Testis (tissue), 5 donors: ENCODE measurements at places on chromosomes 3 and 15. TPM values are rescaled to one million over a fixed set of nuclear protein-coding genes. Genes with fewer than 3 reads are reported as not detected.
A peak's percentile ranks its signal among the peaks of the same experiment; 100 is the strongest.

GRCh38 chr3:12369598-12369997 is 80.7 kb downstream of the PPARG start:
- DNase-seq, result no peak

GRCh38 chr3:185825639-185826481 is 1.0 kb upstream of the IGF2BP2 start:
- DNase-seq, result peak; percentile 24

DNA sequence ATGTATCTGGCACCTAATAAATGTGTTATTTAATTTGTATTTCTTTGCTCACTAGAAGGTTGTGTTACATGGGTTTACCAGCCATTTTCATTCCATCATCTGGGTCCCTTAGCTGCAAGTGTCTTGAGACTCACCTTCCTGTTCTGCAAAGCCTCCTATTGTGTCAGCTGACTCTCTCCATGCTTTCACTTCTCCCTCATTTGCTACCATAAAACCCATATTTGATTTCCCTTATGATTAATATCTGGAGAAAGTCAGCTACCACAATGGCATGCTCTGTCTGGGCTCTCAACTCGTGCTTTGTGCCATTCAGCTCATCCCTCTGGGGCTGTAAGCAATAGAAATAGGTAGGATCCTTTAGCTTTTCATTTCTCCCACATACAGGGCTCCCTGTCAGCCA is 79.5 kb upstream of the EIF1B start:
- no peak for DNase-seq

The CALML4 gene
- 6.8 TPM for total RNA-seq

The ISY1 gene
- 19.4 TPM for total RNA-seq

The LARP6 gene
- total RNA-seq, result 49.6 TPM

The HCN4 gene
- 17.6 TPM for total RNA-seq

The SERPINI2 gene
- total RNA-seq, result 0.25 TPM
